ENCODE measurements at places on chromosomes 2 and 18. TPM values are rescaled to one million over a fixed set of nuclear protein-coding genes. Genes with fewer than 3 reads are reported as not detected.

DNA sequence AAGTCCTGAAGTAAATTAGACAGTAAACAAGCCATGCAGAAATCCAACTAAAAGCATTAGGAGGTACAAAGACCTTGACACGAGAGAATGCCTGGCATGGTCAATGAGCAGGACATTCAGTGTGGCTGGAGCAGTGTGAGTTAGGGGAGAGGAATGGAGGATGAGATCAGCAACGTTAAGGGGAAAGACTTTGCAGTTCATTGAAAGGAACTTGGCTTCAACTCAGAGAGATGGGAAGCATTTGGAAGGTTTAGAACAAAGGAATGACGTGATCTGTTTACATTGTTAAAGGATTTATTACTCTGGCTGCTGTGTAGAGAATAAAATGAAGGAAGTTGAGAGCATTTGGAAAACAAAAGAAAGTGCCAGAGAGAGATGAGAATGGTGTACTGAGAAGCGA is 621.3 kb downstream of the XIRP2 start:
- DNase-seq = no peak

GRCh38 chr2:226295681-226296080 is 503.9 kb downstream of the IRS1 start:
- no peak for DNase-seq

DNA sequence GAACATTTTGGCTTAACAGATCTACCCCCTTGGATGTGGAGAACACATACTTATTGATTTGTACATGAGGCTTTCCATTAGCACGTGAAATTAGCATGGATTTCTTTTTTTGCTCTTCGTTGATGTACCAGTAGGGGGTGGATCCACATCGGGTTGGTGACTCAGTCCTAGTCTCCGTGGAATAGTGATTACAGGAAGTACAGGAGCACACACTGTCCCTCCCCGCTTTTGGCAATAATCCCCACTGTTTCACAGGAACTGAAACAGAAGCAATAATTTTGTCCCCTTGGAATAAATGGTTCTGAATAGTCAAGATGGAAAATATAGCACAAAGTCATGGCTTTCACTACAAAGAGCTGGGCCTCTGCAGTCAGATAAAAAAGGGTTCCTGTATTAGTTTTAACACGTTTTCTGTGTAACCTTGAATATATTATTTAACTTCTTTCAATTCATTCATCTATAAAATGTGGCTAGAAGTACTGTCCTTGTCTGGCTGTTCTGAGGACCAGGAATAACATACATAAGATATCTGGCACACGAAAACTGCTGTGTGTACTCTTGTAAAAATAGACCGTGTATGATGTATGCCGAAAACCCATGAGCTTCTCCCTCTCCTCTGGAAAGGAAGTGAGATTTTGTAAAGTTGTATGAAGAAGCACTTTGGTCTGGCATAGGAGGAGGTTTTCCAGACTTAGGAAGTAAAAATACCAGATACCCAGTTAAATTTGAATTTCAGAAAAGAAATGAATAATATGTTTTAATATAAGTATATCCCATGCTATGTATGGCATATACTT is 229.2 kb downstream of the GALR1 start:
- DNase-seq = peak; percentile 66

DNA sequence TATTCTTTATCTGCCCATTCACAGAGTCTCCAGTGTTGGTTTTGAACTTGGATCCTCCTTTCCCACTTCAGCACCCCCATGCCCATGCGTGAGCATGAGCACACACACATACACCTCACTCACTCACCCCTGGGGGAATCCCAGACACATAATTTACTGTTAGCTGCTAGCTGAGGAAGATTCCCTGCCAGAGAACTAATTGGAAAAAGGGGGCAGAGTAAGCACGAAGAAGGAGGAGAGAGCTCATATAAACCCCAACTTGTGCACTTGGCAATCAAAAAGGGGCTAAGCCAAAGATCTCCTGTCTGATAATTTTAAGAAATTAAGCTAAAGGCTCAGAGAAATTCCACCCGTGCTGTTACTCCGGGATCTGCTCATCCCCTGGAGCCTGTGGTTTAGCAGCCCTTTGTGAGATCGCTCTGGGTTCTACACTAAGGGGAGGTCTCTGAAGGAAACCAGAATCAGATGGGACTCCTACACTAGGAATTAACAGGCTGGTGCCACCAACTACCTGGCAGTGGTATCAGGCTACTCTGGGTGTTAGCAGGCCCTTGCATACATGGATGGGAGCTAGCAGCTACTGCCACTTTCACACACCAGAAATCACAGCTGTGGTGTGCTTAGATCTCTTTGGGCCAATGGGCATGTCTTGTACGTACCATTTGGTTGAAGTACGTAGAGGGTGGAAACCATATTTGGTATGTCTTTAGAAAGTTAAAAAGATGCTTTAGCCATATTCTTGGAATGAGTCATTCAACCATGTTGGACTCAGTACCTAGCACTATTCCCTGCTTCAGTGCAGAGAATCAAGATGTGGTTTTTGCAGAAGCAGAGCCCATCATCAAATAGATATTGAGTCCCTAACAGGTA is 95.6 kb upstream of the SLC14A2 start:
- DNase-seq = no peak

TTR gene
- total RNA-seq = not detected

ABCG8 gene
- total RNA-seq = not detected

All from right atrium auricular region (tissue), 2 donors.